Thymus (tissue), 14 donors: ENCODE measurements at places on chromosomes 7 and 10. TPM values are rescaled to one million over a fixed set of nuclear protein-coding genes. Genes with fewer than 3 reads are reported as not detected.

Gene PNLIPRP3
- 0.23 TPM for polyA plus RNA-seq

Gene TMEM184A
- polyA plus RNA-seq, result 5.6 TPM

DNA sequence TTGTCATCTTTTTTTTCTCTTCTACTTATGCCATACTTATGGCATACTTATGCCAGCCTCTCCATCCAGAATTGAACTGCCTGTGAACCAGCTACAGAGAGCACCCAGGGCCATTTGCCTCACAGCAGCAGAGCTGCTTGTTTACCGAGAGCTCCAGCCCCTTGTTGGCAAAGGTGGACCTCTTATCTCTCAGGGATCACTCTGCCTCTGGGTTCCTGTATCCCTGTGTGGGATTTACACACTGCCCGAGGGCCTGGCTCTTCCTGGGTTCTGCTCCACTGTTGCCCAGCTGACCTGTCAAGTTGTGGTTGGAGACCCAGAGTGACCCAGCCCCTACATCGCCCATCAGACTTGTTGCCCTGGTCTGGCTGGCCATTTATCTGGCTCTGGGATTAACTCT is 22.3 kb downstream of the MRPS33 start:
- no peak overlapping the region for H3K4me3 ChIP-seq
- no peak overlapping the region for H3K27ac ChIP-seq
- DNase-seq, result no peak
- no peaks in the 10 kb centered on the region for H3K27me3 ChIP-seq
- H3K4me1 ChIP-seq, result no peaks in the 10 kb centered on the region

- no peak overlapping the region for H3K4me3 ChIP-seq
- no peak overlapping the region for H3K27ac ChIP-seq
- H3K4me1 ChIP-seq, result no peaks in the 10 kb centered on the region
- no peak for DNase-seq
- H3K36me3 ChIP-seq, result no peaks in the 10 kb centered on the region
Measured at GRCh38 chr10:123896246-123896927, 4.8 kb upstream of the CPXM2 start.

Gene CYP2C9
- 0.55 TPM for polyA plus RNA-seq

Gene CREB5
- 5.4 TPM for polyA plus RNA-seq

DNA sequence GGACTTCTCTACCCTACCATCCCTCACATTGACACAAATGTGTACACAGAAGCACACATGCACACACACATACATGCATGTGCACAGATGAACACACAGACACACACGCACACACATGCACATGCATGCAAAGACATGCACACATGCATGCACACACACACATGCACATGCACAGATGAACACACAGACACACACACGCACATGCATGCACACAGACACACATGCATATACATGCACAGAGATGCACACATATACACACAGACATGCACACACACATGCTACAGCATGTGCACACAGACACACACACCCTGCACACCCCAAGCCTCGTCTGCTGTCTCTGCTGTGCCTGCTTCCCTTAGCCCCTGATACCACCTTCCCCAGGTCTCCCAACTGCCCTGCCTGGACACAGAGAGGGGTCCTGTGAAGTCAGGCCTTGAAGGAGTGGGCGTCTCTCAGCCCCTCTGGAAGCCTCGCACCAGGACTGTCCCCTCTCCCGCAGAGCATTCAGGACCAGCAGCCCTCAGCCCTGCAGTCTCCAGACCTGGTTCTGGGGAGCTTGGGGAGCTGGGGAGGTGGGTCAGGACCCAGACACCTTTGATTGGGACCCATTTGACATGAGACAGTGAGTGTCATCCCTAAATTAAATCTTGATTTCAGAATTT is 181.8 kb downstream of the DNAJB6 start:
- H3K27ac ChIP-seq, result no peak overlapping the region
- no peak for DNase-seq
- no peak overlapping the region for H3K4me3 ChIP-seq
- peaks cover 13% of the 10 kb centered on the region for H3K4me1 ChIP-seq
- no peaks in the 10 kb centered on the region for H3K36me3 ChIP-seq

Gene FGFR2
- 26.2 TPM for polyA plus RNA-seq

DNA sequence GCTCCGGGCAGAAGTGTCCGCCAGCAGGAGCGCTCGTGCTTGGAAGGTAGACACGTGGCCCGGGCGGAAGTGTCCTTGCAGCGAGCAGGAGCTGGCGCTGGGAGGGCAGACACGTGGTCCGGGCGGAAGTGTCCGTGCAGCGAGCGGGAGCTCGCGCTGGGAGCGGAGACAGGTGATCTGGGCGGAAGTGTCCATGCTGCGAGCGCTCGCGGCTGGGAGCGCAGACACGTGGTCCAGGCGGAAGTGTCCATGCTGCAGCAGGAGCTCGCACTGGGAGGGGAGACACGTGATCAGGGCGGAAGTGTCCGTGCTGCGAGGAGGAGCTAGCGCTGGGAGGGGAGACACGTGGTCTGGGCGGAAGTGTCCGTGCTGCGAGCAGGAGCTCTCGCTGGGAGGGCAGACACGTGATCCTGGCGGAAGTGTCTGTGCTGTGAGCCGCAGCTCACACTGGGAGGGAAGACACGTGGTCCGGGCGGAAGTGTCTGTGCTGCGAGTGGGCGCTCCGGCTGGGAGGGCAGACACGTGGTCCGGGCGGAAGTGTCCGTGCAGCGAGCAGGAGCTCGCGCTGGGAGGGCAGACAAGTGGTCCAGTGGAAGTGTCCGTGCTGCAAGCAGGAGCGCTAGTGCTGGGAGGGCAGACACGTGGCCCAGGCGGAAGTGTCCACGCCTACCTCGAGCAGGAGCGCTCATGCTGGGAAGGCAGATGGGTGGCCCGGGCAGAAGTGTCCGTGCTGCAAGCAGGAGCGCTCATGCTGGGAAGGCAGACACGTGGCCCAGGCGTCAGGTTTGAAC is 41.1 kb upstream of the PRKAR1B start:
- H3K4me3 ChIP-seq, result no peak overlapping the region
- H3K27me3 ChIP-seq, result no peaks in the 10 kb centered on the region
- peaks cover 44% of the 10 kb centered on the region for H3K36me3 ChIP-seq
- DNase-seq, result no peak
- no peak overlapping the region for H3K27ac ChIP-seq
- peaks cover 3% of the 10 kb centered on the region for H3K4me1 ChIP-seq

DNA sequence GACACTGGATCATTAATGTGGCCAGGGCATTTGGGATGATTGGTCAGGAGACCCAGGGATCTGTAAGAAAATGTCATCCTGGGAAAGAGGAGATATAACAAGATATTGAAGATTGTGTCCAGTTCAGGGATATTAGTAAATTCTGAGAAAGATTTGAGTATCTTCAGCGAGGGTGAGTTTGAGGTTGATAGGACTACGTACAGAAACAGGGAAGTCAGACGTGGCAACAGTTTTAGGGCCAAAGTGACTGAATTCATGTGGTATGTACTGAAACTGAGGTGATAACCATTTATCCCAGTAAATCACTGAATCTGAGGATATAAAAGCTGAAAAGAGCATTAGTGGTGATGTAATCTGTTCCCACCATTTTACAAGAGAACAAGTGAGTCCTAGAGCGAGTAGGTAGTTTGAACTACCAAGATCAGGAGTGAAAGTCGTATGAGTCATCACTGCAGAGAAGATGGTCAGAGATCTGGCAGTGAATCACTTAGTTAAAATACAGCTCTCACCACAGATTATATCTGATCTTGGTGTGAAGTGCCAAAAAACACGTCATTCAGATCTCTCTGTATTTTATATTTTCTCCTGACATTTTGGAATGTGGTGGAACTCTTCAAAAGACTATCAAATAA is 220.5 kb downstream of the CDK14 start:
- no peaks in the 10 kb centered on the region for H3K36me3 ChIP-seq
- H3K27ac ChIP-seq, result no peak overlapping the region
- no peaks in the 10 kb centered on the region for H3K4me1 ChIP-seq
- H3K27me3 ChIP-seq, result no peaks in the 10 kb centered on the region
- no peak for DNase-seq

Gene TFEC
- 5.8 TPM for polyA plus RNA-seq

DNA sequence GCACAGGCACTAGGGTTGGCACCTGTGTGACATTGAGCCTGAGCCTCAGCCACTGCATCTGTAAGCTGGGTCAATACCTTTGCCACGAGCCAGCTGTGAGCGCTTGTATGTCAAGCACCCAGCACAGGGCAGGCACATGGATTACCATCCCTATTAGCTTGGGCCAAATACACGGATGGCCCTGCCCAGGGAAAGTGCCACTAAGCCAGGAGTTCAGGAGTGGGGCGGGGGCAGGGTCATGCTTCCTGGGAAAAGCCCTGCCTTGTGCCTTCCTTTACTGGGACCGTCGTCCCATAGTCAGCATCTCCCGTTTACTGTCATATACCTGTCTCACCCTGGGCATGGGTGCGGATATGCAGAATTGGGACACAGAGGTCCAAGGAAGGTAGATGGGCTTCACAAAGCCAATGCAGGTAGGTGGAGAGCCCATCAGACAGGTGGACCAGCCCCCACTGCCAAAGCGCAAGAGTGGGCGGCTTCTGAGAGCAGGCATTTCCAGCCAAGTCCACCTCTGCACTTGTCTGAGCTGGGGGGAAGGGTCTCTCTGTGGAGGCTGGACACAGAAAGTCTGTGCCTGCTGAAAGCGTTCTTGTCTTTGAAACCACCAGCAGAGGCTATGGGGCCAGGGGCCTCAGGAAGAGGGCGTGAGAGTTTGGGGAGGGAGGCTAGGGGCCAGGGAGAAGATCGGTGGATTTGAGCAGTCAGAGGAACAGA is 72.6 kb downstream of the VWA2 start:
- DNase-seq, result no peak
- no peaks in the 10 kb centered on the region for H3K4me1 ChIP-seq
- no peaks in the 10 kb centered on the region for H3K36me3 ChIP-seq
- no peaks in the 10 kb centered on the region for H3K27me3 ChIP-seq
- H3K27ac ChIP-seq, result no peak overlapping the region
- H3K4me3 ChIP-seq, result no peak overlapping the region
